ENCODE measurements at places on chromosomes 16 and 17. TPM values are rescaled to one million over a fixed set of nuclear protein-coding genes. Genes with fewer than 3 reads are reported as not detected.

- DNase-seq = no peak
These were observed 7.0 kb downstream of the IL34 start for GRCh38 chr16:70653406-70653805.

DNA sequence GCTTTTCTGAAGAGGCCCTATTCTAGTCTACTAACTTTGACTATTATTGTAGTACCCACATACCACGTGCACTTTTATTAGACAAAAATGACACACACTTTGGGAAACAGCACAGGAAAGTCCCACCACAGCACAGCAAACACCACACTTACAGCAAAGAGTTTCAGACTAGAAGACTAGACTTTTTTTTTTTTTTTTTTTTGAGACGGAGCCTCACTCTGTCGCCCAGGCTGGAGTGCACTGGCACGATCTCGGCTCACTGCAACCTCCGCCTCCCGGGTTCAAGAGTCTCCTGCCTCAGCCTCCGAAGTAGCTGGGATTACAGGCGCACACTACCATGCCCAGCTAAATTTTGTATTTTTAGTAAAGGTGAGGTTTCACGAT is 20.1 kb downstream of the YWHAE start:
- no peak for DNase-seq

Gene HS3ST3B1
- 3.4 TPM for total RNA-seq

DNA sequence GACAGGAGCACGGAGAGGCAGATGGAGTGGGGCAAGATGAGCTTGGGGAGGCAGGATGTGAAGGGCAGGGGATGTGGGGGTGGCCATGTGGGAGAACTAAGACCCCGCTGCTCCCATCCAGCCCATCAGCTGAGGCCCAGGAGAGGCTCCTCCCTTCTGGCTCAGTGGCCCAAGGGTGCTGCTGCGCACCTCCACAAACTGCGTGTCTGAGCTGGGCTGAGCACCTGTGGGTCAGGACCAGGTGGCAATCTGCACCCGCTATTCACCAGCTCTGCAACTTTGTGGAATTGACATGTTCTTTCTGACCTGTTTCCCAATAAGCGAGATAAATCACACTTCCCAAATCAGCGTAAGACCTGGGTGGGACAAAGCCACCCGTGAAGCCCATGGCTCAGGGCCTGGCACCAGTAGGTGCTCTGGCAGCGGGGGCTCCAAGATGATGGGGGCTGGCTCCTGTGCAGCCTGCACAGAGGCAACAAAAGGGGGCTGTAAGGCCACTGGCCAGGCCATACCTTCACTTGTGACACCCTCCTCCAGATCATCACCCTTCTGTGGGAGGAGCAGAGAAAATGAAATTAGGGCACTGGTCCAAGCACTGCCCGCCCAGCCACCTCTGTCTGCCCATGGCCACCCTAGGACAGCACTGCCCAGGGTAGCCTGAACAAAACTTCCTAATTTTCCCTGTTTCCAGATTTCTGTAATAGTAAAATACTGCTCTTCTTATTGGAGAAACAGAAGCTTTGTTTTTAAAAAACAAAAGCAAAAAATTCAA is 11.7 kb upstream of the SREBF1 start:
- DNase-seq = no peak

DNA sequence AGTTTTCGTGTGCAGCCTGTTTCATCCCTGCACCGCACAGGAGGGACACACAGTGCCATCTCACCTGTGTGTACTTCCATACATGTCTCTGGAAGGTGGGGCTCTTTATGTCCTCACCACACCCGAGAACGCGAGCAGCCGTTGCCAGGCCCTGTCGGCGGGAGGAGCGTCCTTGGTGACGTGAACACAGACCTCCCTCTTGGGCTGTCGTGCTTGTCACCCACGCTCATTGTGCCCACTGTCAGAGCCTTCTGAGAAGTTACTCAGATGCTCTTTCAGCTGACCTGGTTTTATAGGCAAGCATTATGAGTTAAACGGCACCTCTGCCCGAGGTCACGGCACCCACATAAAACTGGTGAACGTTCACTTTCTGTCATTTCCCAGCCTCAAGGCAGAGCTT is 40.2 kb downstream of the ZNF750 start:
- no peak for DNase-seq

Gene HES7
- 0.21 TPM for total RNA-seq

- no peak for DNase-seq
These were observed 2.5 kb upstream of the PYY start for GRCh38 chr17:43956222-43956621.

GRCh38 chr17:82984751-82985427 is 94.5 kb upstream of the METRNL start:
- no peak for DNase-seq

GRCh38 chr17:45436161-45436560 is 3.5 kb upstream of the ARHGAP27 start:
- no peak for DNase-seq

DNA sequence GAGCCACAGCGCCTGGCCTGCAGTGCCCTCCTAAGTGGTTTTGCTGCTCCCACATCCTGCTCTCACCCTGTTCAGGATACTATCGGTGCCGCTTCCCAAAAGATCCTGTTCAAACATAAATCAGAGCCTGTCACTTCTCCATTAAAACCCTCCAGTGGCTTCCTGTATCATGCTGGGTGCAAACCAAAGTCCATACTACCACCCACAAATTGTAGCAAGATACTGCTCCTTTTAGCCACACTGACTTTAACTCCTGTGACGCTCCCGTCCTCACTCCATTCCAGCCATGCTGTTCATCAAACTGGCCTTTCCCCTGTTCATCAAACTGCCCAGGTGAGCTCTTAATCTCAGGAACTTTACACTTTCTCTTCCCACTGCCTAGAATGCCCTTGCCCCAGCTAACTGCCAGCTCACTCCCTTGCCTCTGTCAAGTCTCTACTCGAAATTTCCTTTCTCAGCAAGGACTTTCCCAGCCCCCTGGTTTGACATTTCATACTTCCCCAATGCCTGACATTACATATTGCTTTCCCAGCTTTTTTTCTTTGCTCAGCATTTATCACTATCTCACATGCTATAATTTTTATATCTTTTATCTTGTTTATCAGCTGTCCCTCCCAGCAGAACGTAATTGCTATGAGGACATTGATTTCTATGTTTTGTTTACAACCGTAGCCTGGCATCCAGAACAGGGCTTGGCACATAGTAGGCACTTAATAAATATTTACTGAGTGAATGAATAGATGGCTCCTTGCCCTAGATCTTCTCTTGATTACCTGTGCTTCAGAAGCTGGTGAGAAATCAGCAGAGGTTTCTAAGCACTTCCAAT is 44.3 kb upstream of the SMURF2 start:
- DNase-seq = no peak

DNA sequence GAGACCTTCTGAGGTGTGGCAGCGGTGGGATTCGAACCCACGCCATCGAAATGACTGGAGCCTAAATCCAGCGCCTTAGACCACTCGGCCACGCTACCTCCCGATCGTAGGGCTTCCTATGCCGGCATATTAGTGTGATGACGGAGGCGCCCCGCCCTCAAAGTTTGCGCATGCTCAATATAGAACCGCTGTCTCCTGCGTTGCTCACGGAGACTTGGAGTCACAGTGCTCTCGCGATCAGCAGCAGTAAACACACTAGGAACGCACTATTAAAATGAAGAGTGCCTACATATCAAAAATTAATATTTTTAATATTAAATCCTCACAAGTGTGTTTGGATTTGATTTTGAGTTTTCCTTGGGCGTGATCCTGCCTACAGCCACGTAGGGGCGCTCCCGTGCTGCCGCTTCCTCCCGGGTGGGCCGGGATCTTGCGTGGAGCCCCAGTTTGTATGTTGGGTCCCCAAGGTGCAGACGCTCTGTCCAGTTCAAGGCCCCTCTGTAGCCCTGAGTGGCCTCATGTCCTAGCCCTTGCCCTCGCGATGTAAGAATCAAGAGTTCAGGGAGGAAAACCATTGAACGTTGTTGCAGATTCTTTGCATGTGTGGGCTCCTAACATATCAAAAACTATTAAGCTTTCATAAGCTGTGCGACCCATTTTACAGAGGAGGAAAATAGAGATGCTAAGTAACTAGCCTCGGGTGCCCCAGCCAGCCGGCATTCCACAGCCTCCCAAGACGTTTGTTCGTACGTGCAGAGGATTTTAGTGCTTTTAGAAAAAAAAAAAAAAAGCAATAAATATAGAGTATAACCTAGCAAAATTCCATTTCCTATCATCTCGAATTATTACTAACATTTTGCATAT is 10.2 kb upstream of the EEF2K start:
- DNase-seq = peak; percentile 90

Gene RAP1GAP2
- 17.0 TPM for total RNA-seq

- DNase-seq = peak; percentile 61
These were observed 27.4 kb downstream of the MYH11 start for GRCh38 chr16:15829460-15829859.

DNA sequence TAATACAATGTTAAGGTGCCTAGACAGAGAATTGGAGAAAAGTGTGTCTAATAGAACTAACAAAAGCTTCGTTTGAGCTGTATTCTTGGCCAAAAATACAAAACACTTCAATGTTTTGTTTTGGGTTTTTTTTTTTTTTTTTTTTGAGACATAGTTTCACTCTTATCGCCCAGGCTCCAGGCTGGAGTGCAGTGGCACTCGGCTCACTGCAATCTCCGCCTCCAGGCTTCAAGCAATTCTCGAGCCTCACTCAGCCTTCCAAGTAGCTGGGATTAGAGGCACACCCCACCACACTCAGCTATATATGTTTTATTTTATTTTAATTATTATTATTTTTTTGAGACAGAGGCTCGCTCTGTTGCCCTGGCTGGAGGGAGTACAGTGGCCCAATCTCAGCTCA is 38.3 kb upstream of the CARMIL2 start:
- DNase-seq = no peak

DNA sequence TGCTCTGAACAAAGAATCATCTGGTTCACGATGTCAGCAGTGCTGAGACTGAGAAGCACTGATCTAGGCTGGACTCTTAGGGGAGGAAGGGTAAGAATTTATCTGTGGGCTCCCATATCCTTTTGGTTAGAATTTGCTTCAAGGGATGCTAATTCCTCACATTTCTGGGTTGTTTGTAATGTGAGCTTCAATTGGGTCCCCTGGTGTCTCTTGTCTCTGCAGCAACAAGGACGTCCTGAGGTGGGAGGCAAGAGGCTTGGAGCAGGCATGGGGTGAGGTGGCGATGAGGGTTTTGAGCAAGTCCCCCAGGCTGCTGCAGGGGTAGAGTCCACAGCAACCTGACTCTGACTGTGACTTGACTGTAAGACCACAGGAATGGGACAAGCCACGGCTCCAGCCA is 213.8 kb upstream of the NLRP1 start:
- DNase-seq = no peak

GRCh38 chr17:82627405-82627804 is 20.8 kb downstream of the WDR45B start:
- peak; percentile 39 for DNase-seq

DNA sequence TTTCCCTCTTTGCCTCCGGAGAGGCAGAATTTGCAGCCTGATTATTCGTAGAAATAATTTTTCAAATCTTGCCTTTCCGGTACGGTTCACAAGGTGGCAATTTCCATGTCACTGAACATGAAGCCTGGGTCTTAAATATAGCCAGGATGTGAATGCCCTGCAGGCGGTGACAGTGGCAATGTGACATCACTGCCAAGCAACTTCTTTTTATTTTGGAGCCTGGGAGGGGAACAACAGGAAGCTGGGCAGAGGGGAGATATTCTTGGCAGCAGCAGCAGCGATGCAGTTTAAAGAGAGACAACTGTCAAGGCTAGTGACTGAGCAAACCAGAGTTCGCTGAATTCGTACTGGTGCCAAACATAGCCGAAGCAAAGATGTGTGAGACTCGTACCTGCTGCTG is 171.1 kb downstream of the SNX29 start:
- no peak for DNase-seq

- no peak for DNase-seq
These were observed 677.8 kb downstream of the TOX3 start for GRCh38 chr16:51869176-51869575.

DNA sequence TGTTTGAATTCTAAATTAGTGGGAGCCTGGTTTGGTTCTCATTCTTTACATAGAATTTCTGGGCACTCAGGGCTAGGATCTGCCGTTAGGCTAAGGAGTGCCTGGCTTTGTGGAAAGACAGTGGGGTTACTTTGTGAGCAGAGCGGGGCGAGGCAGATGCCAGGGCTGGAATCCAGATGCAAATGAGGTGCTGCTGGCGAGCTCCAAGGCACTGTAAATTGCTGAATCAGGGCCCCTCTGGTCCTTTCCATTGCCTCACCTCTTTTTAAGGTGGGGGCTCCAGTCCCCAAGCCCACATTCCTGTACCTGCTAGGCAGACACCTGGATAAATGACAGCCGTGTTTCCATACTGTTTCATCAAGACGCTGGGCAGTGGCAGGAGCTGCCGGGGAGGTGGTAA is 33.8 kb downstream of the PIPOX start:
- no peak for DNase-seq

GRCh38 chr16:72442385-72443158 is 270.6 kb upstream of the PMFBP1 start:
- DNase-seq = no peak

- no peak for DNase-seq
These were observed 18.9 kb downstream of the ADGRG1 start for GRCh38 chr16:57647136-57647875.
